Left renal pelvis (tissue), 4 donors: ENCODE measurements at places on chromosomes 5 and 9. TPM values are rescaled to one million over a fixed set of nuclear protein-coding genes. Genes with fewer than 3 reads are reported as not detected.

DNA sequence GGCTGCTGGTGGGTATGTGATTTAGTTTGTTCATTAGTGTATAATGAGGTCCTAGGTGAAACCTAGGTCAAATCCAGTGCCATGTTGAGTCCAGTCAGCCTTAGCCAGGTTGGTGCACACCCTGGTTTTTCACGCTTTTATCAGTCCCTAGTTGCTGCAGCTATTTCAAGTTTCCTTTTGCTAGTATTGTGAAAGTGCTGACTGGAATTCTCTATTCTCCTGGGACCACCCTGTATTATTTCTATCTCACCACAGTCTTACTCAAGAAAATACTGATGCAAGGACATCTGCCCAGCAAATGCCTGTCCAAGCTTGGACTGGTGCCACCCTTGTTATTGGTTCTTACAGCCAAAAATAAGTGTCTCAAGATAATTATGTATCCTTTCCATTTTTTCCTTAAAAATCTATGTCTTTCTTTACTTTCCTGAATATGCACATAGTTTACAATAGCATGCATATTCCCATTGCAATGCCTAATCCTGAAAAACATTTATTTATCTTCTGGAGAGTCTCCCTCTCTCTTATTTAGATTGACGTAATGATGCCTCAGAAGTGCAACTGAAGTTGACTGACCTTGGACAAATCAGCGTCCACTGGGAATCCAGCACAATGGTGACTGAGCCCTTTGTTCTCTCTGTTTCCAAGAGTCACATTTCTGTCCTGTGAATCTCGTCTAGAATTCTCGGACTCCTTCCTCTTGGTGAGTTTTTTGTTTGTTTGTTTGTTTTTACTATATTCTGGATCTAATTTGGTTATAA is 1075.0 kb downstream of the CDH9 start:
- no peak for DNase-seq

DNA sequence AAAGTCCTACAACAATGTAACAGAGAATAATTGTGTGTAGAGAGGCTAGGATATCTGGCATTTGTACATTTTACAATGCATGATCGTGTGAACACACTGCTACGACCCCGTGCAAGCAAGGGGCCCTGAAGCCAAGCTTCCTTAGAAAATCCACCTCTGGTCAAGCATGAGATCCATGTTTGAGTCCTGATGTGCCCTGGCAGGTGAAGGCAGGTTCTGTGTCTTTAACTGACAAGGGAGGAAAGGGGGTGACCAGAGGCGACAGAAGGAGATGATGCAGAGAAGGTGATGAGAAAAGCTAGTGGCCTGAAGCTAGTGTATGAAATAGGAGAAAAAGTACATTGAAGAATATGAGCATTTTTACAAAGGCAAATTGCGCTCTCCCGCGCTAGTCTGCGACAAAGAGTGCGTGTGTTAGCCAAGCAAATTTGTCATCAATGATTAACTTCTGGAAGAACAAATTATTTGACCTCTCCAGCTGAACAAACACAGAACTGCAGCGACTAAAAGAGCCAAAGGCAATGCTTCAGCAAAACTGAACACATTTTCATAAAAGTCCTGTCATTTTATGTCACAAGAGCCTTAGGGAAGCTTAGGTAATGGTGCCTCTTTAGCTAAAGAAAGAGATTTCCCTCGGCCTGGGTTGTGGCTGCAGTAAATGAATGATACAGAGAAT is 101.7 kb upstream of the DAPK1 start:
- DNase-seq = peak; percentile 51

GRCh38 chr9:122572456-122572855 is 10.7 kb downstream of the OR1L8 start:
- DNase-seq = no peak

- DNase-seq = no peak
These were observed 64.1 kb downstream of the OSTF1 start for GRCh38 chr9:75152416-75152815.

DNA sequence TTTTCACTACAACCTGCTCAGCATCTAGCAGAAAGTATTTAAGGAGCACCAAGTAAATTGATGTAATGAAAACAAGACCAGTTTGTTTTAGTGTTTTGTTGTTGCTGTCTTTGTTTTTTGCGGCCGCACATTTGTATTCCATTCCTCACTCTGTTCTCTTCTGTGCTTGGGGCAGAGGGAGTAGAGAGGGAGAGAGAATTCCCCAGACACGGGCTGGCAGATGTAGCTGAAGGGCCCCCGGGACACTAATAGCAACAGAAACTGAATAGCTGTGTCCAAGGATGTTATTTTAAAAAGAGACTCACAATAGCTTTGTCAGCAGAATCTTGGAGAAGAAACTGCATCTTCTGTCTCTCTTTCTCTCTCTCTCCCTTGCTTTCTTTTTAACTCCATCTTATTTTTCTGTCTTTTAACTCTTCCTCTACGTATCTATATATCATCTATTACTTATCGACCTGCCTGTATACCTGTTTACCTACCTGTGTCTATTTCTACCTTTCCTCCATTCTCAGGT is 145.3 kb downstream of the PAPPA start:
- DNase-seq = no peak

DNA sequence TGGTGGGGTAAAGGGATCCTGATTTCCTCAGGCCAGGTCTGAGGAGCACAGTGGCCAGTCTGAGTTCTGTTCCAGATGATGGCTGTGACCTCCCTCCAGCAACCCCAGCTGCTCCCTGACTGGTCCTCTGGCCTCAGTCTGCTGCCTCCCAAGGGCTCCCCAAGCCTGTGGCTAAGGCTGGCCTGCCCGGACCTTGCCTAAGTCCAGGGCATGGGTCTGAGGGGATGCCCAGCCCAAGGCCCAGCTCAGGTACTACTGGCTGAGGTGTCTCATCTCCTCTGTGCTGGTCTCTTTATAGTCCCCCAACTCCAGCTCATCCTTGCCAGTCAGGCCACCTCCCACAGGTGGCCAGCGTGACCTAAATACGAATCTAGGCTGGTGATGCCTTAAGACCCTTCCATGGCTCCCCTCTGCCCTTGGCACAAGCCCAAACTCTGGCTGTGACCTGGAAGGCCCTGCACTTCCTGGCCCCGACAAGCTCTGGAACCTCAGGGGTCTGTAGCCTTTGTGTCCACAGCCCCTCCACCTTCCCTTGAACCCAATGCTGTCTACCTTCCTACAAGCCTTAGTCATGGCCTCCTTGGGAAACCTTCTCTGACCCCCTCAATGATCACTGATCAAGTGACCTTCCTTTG is 9.8 kb downstream of the KIF12 start:
- no peak for DNase-seq

- DNase-seq = no peak
These were observed 203.6 kb downstream of the ASTN2 start for GRCh38 chr9:117211280-117211679.

The TMEFF1 gene
- 3.7 TPM for polyA plus RNA-seq

The ROR2 gene
- polyA plus RNA-seq = 29.1 TPM

The PTPA gene
- polyA plus RNA-seq = 106 TPM

The PCDHB15 gene
- 16.8 TPM for polyA plus RNA-seq

The PPP6C gene
- polyA plus RNA-seq = 45.3 TPM
